CD4-positive, alpha-beta T cell treated with Interleukin-15 for 4 hours (primary cell): ENCODE measurements at places on chromosomes 1 and 21.

GRCh38 chr1:47189844-47190508 lies at the start of gene PDZK1IP1:
Gene PDZK1IP1 (minus strand): TSS chr1:47190036. CDS start chr1:47189932, 104 bp downstream.
- no peak for DNase-seq

DNA sequence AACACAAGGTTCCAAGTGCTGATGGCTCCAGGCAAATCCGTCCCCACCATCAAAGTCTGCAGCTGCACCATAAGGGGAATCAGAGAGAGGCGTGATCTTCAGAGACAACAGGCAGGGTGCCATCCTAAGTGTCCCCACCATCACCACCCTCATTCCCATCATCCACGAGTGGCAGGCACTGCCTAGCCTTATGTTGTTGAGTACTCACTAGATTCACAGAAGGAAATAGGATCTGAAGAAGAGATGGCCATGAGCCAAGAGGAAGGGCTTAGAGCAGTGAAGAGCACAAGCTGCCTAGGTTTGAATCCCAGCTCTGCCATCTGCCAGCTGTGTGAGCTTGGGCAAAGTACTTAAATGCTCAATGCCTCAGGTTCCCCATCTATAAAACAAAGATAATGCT lies 207.3 kb upstream of the CSF3R start:
- no peak for DNase-seq

- no peak for DNase-seq
These were observed 66.0 kb downstream of the RGS21 start for GRCh38 chr1:192382758-192383157.

- no peak for DNase-seq
These were observed 166.8 kb downstream of the ZNF281 start for GRCh38 chr1:200243042-200243437.

GRCh38 chr21:45538381-45539045 lies 3.7 kb downstream of the SLC19A1 start:
- no peak for DNase-seq

DNA sequence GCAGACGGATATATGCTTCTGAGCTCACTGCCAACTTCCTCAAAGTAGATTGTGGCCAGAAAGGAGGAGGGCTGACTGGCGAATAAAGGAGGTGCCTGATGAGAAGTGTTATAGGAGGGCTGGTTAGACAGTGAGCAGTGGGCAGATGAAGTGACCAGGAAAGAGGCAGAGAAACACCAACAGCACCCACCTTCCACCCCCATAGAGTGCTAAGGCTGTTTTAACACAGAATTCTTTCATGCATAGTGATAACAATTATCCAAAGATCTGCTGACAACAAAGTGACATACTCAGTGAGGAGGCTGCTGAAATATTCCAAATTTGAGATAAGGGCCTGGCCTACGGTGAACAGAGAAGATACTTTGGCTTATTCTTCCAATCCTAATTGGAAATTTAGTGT lies 21.2 kb upstream of the MTR start:
- DNase-seq: no peak

- DNase-seq: no peak
These were observed 52.6 kb upstream of the RBM15 start for GRCh38 chr1:110286564-110286963.

- peak; percentile 43 for DNase-seq
These were observed 6.7 kb upstream of the WNT2B start for GRCh38 chr1:112501810-112502641.

- DNase-seq: peak; percentile 69
These were observed 17.2 kb downstream of the NFYC start for GRCh38 chr1:40708750-40709099.

DNA sequence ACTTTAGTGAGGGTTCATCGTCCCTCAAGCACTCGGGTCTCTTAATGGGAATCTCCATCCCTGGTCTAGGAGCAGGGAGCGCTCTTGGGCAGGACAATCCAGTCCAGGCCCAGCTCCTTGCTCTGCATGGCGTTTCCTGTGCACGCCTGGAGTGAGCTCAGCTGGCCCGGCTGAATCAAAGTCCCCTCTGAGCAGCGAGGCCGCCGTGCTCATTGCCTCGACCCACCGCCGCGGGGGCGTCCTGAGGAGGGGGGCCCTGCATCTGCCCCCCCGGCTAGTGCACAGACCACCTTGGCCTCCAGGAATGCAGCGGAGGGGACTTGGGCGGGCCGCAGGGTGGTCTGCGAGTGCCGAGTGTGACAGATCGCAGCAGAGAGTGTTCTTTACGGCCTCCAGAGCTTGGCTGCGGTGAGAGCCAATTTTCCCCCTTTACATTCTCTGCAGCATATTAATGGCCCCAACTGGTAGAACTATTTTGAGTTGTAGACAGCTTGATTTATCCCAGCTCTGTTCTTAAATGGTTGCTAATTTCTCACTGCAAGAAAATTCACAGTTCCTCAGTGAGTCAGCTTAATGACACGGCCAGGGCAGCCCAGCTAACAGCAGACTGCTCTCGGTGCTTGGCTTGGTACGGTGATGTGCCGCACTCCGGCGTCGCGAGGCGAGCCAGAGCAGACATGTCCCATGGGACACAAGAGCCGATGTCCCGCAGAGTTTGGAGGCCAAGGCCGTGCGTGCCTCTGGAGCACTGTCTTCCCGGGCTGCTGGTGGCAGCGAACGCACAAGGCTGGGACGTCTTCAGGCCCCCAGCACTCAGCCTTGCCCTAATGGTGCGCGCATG lies 39.8 kb downstream of the SNAP47 start:
- no peak for DNase-seq

DNA sequence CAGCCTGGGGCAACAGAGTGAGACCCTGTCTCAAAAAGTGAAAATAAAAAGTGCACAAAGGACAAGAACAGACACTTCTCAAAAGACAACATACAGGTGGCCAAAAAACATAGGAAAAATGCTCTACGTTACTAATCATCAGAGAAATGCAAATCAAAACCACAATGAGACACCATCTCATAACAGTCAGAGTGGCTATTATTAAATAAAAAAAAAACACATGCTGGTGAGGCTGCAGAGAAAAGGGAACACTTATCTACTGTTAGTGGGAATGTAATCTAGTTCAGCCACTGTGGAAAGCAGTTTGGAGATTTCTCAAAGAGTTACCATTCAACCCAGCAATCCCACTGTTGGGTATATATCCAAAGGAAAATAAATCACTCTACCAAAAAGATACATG lies 173.2 kb downstream of the SMYD3 start:
- DNase-seq: no peak

GRCh38 chr21:43690346-43690745 lies 28.6 kb upstream of the PDXK start:
- no peak for DNase-seq

GRCh38 chr1:214316593-214316992 lies 35.6 kb downstream of the SMYD2 start:
- no peak for DNase-seq

DNA sequence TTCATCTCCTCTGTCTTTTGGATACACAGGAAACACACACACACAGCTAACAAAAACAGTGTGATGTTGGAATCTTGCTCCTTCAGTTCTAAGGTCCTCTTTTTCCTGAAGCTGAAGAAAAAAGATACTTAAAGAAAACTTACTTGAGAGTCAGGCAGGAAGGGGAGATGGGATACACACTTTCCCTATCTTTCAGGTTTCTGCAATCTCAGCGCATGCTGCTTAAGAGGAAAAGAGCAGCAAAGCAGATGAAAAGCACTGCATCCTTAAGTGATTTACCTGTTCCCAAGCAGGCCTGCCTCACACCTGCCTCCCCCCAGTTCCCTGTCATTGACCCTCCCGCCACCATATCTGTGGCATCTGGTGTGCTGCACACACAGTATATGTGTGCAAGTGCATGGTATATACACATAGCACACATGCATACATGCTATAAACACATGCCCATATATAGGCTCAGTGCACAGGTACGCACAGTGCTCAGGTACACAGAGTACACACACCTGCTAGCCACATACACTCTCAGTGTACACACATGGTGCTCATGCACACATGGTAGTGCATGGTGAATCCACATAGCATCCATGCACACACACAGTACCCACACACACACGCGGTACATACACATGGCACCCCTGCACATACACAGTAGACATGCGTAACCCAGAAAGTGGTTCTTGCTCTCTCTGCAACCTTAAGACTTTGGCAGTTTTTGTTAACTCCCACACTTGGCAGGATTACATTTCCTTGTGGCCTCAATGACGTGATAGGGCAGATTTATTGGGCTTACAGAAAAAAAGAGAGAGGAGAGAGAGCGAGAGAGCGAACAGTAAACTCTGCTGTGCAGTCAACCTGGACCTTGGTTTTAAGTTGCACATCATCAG lies 166.9 kb downstream of the TOMM20 start:
- no peak for DNase-seq

DNA sequence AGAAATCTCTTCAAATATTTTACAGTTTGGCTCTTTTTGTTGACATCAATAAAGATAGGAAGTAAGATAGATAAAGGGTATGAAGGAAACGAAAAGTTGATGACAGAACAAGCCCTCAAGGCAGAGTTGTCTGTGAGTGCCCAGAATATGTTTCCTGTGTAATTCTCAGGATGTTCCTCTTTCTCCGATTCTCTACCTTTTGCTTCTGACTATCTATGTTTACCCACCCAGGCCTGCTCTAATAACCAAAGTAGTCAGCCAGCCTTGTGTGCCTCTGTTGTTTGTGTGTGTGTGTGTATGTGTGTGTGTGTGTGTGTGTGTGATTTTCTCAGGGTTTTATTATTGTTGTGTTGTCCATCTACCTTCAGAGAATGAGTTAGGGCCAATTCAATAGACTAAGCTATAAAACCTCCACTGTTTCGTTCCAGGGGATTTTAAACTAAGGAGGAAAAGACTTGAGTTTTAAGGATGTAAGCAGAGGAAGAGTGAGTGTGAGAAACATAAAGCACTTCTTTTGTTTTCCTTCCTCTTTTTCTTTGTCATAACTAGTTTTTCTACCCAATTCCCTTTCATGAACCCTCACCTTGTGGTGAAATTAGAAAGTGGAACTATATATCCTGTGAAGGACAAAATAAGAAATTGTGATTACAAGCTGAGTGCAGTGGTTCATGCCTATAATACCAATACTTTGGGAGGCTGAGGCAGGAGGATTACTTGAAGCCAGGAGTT lies 627.4 kb upstream of the NR5A2 start:
- no peak for DNase-seq

DNA sequence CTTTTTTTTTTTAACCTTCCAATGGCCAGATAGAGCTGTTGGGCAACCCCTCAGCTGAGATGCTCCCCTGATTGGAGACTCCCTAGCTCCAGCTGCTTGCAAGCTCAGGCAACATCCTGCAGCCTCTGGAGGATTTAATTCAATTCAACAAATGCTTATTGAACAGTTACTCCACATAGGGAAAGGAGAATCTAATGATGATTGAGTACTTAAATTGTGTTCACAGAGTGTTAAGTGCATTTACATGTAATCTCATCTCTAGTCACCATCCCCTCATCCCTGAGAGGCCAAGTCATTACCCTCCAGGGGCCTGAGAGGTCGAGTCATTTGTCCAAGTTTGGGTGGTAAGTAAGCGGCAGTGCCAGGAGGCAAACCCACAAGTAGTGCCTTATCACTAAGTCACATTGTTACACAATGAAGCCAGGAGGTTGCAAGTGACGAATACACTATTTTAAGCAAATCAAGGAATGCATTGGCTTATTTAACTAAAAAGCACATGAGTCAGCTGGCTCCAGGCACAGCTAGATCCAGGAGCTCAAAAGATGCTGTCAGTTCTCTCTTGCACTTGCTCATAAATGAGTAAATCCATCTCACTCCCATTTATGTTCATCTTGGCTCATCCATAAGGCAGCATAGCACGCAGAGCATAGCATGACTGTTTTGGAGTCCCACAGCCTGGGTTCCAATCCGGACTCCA lies 64.3 kb downstream of the OPTC start:
- DNase-seq: no peak

DNA sequence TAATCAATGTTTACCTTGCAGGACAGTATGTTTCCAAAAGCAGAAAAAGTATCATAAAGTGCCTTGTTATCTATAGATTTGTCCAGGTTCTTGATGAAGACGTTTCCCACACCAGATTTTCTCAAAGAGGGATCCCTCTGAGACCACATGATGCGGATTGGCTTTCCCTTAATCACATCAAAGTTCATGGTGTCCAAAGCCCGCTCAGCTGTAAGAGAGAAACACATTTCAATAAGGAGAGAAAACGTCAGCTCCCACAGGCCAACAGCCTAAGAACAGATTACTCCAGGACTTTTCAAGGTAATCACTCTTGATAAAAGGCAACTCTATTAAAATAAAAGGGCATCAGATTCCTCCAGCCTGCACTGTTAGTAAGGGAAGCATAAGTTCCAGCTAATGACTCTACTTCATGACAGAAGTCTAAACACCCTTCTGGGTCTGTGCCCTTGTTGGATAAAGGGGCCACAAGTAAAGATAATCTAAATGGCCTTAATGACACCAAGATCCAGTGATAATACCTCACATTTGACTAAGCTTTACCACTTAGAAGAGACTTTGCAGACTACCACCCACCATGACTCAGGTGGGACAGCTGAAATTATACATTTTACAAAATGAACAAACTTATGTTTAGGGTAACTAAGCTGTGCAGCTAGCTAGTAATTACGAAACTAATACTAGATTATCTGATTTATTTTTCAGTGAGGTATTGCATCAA lies 4.1 kb downstream of the PABPC4 start:
- DNase-seq: no peak

- no peak for DNase-seq
These were observed 18.2 kb downstream of the CAP1 start for GRCh38 chr1:40058453-40059337.

DNA sequence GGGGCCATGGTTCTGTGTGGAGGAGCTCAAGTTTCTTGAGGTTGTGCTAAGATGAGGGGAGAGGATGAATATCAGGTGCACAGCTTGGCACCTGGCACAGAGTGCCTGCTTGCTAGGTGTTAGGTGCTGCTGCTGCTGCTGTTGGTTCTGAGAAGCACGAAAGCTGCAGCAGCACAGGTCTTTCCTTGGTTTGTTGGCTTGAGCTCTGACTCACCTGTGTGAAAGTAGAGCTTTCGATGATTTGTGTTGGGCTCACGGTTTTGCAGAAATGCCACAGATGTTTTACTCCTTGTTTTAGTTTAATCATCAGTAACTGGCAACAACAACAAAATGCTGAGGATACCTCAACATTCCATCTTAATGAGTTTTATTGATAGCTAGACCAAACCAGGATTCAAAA lies 221.6 kb downstream of the BRINP2 start:
- DNase-seq: no peak

DNA sequence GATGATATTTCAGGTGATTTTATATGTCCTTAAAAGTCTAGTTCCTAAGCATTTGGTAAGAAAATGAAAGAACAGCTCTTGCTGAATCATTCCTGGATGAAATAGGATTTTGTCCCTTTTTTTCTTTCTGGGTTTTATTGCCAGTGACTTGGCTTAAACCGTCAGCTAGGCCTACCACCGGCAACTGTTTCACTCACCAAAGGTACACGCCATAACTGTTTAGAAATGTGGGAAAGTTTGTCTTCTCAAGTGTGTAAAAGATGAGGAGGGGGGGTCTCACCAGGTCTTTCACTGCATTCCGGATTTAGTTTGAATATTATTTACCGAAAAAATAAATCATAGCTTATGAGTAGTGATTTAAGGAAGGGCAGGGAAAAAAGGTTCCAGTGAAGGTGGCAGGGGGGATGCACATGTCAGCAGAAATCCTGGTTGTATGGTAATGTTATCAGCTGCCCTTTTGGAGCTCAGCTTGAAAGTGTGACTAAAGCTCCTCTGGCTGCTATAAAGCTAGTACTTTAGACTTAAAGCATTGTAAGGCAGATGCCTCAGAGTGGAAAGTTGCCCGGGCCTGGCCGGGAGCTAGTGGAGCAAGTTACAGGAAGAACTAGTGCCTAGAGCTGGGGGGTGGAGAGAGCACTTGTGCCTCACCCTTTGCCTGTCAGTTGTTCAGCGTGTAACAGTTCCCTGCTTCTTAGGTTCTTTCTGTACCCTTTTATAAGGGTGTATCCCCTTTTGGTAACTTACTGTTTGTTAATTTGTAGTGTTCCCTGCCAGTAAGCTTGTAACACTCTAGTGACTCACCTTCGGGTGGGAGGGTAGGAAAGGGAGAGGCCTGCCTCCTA lies 3.1 kb downstream of the ATP1A1 start:
- peak; percentile 42 for DNase-seq
